SK-N-SH (cell line): ENCODE measurements at places on chromosomes 12 and 14.

DNA sequence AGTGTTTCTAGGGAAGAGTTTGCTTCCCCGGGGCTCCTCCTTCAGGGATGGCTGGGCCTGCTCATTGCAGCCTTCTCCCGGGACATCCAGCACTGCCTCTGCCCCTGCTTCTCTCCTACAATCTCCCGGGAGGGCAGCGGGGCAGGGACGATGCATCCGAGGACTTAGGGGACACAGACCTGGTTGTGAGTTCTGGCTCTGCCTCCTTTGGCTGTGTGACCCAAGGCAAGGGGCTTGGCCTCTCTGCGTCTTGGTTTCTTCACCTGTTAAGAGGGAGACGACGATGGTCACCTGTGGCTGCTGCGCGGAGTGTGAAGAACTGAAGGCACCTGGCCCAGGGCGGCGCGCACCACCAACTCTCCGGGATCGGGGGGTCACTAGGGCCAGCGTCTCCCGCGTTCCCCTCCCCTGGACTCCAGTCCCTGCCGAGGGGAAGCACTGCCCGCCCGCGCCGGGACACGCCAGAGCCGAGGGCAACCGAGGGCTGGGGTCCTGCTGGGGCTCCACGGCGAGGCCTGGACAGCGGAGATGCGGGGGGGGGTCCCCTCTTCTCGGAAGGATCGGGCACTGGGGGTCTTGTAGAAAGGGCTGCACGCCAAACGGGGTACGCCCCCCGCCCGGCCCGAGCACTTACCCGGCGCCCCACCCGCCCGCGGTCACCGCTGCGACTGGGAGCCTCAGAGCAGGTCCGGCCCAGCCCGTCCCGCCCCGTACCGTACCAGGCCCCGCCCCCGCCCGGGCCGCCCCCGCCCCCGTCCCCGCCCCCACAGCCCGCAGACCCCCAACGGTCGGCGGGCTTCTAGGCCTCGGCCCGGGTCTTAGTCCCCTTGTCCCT is at the start of gene HVCN1:
Gene HVCN1 (minus strand): TSS at position 670 of the 835 bp plus-strand sequence. CDS start 5,870 bp downstream, outside the sequence.
- DNase-seq = peak; percentile 77

DNA sequence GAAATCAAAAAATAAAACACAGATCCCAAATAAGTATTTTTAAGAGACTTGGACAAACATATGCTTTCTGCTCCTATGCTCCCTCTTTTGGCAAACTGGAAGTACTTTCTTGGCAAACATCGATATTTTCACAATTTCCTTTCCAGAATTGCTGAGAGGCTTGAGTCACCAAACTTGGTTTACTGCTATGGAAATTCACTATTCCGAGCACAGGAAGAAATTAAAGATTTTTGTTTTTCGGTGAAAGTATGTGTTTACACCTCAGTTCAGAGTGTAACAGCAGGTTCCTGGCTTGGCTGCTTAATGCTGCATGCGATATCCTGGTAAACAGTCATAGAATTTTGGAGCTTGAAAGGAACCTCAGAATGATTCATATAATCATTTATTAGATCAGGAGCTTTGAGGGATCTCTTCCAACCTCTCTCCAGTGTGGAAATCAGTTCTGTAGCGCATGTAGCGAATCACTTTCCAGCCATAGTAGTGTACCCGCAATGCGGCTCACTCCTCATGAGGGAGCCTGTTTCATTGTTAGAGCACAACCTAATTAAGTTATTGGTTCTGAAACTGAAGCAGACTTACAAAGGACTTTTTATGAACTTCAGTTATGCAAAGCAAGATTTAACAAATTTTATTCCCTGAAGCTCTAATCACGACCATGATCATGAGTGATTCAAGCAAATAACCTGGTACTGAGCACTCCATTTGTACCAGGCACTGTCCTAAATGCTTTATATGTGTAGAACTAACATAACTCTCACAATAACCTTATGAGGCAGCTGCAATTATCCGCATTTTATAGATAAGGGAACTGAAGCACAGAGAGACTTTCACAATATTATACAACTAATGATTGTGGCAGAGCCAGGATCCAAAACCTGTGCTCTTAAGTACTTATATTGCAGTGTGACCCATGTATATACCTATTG is 56.4 kb upstream of the ATP2A2 start:
- DNase-seq = peak; percentile 26

DNA sequence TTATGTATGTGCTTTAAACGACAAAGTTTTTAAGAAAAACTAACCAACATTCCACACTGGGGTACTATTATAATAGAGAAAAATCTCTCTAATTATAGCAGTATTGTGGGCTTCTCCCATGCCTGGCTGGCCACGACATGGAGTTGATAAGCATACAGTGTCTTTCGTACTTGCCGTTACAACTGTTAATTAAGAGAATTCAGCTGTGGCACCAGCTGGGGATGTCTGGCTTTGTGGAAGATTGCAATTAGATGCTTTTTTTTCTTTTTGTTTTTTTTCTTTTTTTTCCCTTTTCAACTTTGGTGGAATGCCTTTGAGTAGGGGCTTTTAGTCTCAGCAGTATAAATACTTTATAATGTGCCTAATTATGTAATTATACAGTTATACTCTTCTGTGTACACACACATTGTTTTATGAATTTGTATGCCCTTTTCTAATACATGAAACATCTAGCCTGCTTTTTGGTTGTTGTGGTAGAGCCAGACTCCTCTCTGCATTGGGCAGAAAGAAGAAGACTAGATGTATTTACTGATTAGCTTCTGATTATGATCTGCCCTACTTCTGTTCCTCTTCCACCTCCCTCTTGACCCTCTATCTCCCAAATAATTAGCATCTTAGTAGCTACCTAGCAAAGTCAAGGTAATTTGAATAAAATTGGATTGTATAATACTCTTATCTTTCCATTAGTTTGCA is 76.4 kb downstream of the SUSD6 start:
- no peak for DNase-seq

- no peak for DNase-seq
Measured at GRCh38 chr14:30527196-30527595, 31.8 kb upstream of the G2E3 start.

DNA sequence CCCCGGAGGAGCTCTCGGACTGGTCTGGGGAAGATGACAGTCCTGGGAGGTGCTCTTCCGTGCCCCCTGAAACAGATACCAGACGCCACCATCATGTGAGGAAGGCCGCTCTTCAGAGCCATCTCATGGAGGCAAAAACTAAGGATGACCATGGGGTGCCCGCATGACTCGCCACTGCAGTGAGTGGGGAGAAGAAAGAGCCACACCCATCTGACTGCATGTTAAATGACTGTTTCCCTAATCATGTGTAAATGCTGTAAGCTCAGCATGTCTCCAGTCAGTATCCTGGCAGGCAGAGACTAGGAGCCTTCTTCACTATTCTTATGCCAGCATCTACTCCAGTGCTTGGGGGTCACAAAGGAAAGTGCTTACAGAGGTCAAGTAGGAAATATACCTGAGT is 4.0 kb downstream of the STON2 start:
- no peak for DNase-seq

DNA sequence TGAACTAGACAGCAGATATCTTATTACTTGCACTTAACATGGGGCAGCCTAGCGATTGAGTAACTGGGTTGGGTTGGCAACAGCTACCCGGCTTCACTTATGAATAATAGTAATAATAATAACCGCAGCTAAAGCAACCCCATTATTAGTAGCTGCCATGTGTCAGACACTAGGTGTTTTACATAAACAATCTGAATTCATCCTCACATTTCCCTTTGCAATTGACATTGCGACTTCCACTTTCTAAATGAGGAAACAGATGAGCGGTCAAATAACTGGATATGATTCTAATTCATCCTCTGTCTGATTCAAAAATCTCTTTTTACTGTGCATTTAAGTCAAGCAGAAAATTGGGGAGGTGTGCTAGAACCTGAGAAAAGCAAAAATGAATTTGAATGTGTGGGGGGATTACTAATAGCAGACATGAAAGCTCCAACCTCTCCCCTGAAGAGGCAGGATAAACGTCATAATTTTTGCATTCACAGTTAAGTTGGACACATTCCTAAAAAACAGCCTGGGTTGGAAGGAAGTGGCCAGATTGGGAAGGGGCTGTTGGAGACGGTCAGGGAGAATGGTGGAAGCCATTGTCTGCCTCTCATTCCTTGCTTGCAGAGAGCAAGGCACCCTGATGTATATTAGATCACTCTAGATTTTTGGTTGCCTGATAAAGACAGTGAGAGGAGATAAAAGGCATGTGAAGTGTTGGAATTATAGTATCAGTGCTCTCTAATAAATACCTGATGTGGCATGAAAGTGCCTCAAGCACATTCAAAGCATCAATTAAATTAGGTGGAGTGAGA is 13.1 kb downstream of the EMP1 start:
- DNase-seq = peak; percentile 30

- DNase-seq = peak; percentile 77
Measured at GRCh38 chr12:8687846-8688601, 9.8 kb upstream of the RIMKLB start.

DNA sequence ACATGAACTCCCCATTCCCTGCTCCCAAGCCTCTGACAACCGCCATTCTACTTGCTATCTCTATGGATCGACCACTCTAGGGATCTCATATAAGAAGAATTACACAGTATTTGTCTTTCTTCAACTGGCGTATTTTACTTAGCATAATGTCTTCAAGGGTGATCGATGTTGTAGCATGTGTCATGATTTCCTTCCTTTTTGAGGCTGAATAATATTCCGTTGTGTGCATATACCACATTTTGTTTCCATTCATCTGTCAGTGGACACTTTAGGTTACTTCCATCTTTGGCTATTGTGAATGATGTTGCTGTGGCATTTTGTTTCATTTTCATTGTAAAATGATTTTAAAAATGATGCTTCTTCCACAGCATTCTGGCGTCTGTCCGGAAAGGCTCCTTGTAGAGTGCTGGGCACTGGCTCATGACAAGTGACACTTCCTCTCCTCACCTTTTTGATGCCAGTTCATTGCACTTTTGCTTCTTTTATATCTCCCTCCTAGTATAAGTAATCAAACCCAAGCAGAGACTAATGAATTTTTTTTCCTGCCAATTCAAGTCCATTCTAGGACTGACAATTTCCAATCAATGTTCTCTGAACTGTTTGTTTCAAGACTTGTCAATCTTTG is 39.3 kb downstream of the SCN8A start:
- no peak for DNase-seq

DNA sequence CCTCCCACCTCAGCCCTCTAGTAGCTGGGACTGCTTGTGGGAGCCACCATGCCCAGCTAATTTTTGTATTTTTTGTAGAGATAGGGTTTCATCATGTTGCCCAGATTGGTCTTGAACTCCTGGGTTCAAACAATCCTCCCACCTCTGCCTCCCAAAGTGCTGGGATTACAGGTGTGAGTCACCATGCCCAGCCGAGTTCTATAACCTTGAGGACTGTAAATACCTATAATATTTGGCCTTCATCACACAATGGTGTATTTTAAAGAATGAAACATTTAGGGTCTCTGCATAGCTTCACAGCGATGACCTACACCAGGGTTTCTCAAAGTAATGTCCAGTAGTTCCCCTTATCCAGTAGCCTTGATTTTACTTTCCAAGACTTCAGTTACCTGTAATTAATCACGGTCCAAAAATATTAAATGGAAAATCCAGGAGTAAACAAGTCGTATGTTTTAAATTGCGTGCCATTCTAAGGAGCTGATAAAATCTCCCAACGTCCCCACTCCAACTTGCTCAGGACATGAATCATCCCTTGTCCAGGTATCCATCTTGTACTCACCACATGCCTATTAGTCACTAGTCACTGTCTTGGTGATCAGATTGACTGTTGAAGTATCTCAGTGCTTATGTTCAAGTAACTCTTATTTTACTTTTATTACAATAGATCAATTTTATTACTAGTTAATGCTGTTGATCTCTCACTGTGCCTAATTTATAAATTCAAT is 368.2 kb downstream of the BTG1 start:
- DNase-seq = no peak

- no peak for DNase-seq
Measured at GRCh38 chr12:52141306-52141705, 50.5 kb downstream of the KRT80 start.

GRCh38 chr14:69259527-69260189 is at the start of gene GALNT16:
GALNT16 (plus strand) TSS chr14:69260158; CDS start chr14:69260291, 133 bp downstream.
- DNase-seq = peak; percentile 92

DNA sequence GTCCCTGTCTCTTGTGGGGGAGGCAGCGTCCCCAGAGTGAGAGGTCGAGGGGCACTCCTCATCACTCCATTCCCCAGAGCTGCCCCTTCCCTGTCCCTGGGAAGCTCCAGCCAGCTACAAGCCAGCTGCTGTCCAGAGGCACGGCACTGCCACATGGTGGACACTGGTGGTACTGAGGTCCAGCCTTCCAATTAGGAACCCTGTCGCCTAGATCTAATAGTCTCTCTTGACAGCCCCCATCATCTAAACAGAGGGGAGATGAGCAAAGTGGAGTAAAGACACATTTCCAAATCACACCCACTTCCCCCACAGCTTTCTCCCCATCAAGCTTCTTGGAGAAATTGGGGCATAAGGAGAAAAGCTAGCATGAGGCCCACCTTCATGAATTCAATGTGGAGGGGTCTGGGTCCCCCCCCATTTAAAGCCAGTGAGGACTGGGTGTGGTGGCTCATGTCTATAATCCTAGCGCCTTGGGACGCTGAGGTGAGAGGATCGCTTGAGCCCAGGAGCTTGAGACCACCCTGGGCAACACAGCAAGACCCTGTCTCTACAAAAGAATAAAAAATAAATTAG is 2.1 kb upstream of the INHBE start:
- DNase-seq = peak; percentile 81

DNA sequence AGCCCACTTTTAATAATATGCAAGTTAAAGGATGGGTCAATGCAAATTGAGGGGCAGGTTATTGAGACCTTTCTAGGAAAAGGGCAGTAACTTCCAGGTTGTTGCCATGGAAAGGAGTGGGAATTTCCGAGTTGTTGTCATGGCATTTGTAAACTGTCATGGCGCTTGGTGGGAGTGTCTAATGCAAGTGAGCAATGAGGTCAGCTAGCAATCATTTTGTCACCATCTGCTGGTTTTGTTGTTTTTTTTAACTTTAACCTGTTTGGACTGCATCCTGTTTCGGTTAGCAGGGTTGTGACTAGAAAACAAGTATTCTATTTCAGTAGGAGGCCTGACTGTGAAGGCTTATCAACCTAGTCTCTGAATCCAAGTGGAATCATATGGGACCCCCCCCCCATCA is 85.8 kb upstream of the TSPAN11 start:
- DNase-seq = no peak
